Memory B cell (primary cell): ENCODE measurements at places on chromosomes 11 and 22.
A peak's percentile ranks its signal among the peaks of the same experiment; 100 is the strongest.

DNA sequence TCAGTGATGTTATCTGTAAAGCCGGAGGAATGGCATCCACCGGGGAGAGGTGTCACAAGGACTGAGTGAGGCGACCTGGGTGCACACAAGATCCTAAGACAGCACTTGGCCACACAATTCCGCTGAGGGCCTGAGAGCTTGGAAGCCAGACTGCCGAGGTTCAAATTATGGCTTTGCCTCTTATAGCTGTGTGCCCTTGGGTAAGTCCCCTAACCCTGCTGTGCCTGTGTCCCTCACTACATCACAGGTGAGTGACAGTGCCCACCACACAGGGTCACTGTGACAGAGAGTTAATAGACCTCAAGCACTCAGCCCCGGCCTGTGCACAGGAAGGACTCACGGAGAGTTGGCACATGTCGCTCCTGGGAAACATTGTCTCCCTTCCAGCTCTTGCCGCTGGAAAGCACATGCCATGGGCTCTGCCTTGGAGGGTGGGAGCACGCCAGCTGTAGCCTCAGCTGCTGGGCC is 592 bp downstream of the RHOD start:
- H3K4me1 ChIP-seq: peaks cover 8% of the 10 kb centered on the region
- no peak overlapping the region for H3K27ac ChIP-seq
- H3K36me3 ChIP-seq: no peaks in the 10 kb centered on the region
- H3K27me3 ChIP-seq: peaks cover 15% of the 10 kb centered on the region

- no peaks in the 10 kb centered on the region for H3K4me1 ChIP-seq
- DNase-seq: no peak
- H3K27me3 ChIP-seq: peaks cover 10% of the 10 kb centered on the region
These were observed 15.0 kb downstream of the USH1C start for GRCh38 chr11:17528906-17529843.

DNA sequence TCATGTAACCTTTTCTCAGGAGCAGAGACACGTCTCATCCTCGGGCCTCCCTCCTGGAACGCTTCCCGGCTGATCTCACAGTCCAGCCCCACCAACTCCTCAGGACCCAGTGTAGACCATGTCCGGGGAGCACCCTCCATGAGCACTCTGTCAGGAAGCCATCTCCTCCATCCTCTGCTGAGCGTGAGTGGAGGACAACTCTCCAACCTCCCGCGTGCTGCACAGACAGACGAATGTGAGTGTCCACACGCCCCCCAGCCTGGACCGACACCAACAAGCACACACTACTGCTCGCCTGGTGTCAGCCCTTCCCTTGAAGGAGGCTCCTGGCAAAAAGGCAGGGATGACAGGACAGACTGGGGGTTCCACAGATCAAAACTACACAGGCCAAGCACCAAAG is 86.6 kb downstream of the SHANK2 start:
- H3K4me3 ChIP-seq: no peak overlapping the region
- no peaks in the 10 kb centered on the region for H3K36me3 ChIP-seq
- H3K4me1 ChIP-seq: no peaks in the 10 kb centered on the region
- no peak for DNase-seq

DNA sequence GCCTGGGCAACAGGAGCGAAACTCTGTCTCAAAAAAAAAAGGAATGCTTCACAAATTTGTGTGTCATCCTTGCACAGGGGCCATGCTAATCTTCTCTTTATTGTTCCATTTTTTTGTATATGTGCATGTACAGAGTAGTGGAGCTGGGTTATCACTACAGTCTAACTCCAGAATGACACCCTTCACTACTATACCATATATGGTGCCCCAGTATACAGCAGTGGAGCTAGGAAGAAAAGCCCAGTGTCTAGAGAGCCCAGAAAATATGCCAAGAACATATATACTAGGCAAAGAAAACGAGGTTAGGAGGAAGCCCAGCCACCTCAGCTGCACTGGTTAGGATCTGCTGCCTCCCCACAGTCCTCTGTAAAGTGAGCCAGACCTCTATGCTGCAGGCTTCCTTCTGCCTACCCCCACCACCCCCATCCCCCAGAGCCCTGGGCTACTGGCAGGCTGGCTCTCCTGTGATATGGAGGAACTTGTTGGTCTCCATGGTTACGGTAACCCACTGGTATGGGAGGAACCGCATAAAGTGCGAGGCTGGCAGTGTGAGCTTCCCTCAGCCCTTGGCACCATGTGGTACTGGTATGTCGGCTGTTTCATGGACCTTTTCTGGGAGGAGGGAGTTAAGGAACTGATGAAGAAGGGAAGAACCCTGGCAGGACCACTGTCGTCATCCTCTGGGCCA is 34.3 kb downstream of the RCOR2 start:
- peaks cover 4% of the 10 kb centered on the region for H3K36me3 ChIP-seq
- H3K27ac ChIP-seq: peak overlapping the region; percentile 84
- H3K4me1 ChIP-seq: peaks cover 37% of the 10 kb centered on the region

DNA sequence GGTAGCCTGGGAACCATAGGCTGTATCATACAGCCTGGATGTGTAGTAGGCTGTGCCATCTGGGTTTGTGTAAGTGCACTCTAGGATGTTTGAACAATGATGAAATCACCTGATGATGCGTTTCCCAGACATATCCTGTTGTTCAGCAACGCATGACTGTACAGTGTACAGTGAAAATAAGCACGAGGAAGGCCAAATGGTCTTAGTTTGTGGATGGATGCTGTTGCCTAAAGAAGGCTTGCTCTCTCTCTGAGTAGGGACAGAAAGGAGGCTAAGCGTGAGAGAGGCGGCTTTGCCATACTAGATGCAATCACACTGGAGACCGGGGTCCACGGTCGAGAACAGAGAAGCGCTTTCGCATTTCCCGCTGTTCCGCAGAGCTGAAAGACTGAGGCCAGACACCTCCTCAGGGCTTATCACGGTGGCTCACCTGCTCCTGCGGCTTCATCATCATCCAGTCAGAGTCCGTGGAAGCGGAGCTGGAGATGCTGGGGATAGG is 27.6 kb upstream of the APLP2 start:
- no peak overlapping the region for H3K4me3 ChIP-seq
- no peak for DNase-seq
- H3K27ac ChIP-seq: no peak overlapping the region
- H3K4me1 ChIP-seq: peaks cover 7% of the 10 kb centered on the region
- H3K27me3 ChIP-seq: peaks cover 14% of the 10 kb centered on the region
- H3K36me3 ChIP-seq: no peaks in the 10 kb centered on the region

GRCh38 chr11:132838627-132839026 is 693.7 kb downstream of the OPCML start:
- DNase-seq: no peak
- no peak overlapping the region for H3K27ac ChIP-seq
- no peaks in the 10 kb centered on the region for H3K36me3 ChIP-seq
- H3K4me1 ChIP-seq: no peaks in the 10 kb centered on the region
- H3K27me3 ChIP-seq: no peaks in the 10 kb centered on the region

GRCh38 chr11:12888525-12889158 is 120.5 kb upstream of the RASSF10 start:
- peaks cover 5% of the 10 kb centered on the region for H3K27me3 ChIP-seq
- no peak for DNase-seq
- no peak overlapping the region for H3K4me3 ChIP-seq
- H3K27ac ChIP-seq: no peak overlapping the region

DNA sequence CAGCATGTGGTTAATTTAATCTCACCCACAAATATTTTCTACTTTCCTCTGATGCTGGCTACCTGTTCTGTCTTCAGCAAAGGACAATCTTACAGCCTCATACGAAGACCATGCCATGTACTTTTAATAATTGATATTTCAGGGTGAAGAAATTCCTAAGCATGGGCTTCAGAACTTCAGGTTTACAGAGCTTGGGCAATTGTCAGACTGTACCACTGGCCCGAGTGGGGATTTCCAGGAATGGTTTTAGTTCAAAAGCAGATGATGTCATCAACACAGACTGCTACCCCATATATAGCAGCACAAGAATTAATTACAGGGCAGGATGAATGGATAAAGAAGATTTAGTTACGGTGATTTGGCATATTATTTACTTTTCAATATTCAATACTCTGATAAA is 171.8 kb downstream of the ETS1 start:
- no peak overlapping the region for H3K4me3 ChIP-seq
- no peaks in the 10 kb centered on the region for H3K27me3 ChIP-seq
- DNase-seq: peak; percentile 27
- peaks cover 25% of the 10 kb centered on the region for H3K4me1 ChIP-seq
- H3K27ac ChIP-seq: peak overlapping the region; percentile 88

DNA sequence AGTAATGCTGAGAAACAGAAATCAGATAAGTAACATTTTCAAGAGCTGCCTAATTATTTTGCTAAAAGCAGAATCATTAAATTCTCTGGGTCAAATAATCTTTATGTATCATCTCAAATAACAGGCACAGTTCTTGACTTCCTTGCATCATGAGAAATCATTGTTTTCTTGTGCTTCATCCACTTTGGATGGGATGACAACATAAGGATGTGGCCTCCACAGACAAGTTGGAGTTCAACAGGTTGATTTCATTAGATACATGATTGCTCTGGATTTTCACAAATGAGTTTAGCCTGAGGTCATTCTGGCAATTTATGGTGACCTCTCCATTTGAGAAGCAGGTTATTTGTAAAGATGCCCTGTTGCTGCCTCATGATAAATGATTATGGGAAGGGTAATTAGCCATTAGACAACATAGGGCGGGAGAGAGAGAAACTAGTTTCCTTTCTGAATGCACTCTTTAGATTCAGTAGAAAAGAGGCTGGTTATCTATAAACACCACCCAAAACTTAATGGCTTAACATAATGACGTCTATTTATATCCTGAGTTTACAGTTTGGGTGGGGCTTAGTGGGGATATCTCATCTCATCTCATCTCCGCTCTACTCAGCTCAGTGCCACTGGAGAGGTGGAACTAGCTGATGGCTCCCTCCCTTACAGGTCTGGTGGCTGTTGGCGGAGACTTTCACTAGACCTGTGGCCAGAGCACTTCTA is 35.0 kb upstream of the ADORA2A start:
- H3K27ac ChIP-seq: peak overlapping the region; percentile 51
- H3K4me3 ChIP-seq: no peak overlapping the region
- H3K27me3 ChIP-seq: no peaks in the 10 kb centered on the region
- H3K4me1 ChIP-seq: peaks cover 2% of the 10 kb centered on the region

- DNase-seq: no peak
- no peaks in the 10 kb centered on the region for H3K36me3 ChIP-seq
- no peaks in the 10 kb centered on the region for H3K4me1 ChIP-seq
- H3K27me3 ChIP-seq: peaks cover 9% of the 10 kb centered on the region
- H3K27ac ChIP-seq: no peak overlapping the region
These were observed 51.1 kb downstream of the RTN4R start for GRCh38 chr22:20216863-20217499.

DNA sequence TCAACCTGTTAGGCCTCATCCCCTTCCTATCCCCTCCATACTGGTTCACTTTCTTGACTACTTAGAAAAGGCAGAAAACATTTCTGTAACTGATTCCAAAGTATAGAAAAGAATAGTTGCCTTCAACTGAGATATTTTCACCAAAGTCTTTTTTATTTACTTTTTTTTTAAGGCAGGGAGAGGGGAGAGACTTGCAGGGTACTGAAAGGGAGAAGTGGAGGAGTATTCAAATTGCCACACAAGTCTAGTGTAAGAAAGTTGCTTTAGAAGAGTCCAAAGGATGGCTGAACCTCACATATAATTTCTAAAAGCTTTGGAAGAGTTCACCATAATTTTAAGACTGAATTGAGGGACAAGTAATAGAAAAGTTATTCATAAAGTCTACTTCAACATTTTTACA is 6.3 kb downstream of the PHF21A start:
- no peaks in the 10 kb centered on the region for H3K36me3 ChIP-seq
- H3K27me3 ChIP-seq: no peaks in the 10 kb centered on the region
- no peak overlapping the region for H3K4me3 ChIP-seq
- H3K4me1 ChIP-seq: peaks cover 27% of the 10 kb centered on the region
- no peak for DNase-seq
